Inflammatory macrophage treated with lipopolysaccharide for 1 hour (primary cell): ENCODE measurements at places on chromosomes 2 and 18.

DNA sequence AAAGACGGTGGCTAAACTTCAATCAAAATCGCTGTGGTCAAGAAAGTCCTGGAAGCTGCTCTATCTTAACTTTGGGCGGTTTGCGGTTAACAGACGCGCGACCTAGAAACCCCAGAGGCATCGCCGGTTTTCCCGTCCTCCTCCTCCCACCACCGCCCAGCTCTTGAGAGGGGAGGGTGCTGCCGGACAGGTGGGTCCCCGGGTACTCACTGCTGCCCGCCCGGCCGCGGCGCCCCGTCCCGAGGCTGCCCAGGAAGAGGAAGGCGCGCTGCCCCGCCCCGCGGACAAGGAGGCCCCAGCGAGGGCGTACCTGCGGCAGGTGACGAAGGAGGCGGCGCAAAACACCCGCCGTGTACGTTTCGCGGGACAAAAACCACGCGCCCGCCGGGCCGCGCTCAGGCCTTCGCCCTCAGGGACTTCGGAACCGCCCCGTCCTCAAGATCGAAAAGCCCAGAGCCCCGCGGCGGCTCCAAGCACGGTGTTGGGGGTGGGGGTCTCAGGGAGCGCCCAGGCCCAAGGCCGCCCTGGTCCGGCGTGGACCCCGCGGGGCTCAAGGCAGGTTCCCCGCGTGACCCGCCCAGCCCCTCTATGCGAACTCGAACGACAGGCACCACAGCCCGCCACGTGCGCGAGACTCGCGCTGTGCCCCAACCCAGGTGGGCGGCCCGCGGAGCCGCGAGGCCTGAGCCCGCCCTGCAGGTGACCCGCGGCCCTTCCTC is at the start of gene SH3YL1:
TSS of gene SH3YL1 (minus strand) at position 259 of the 719 bp plus-strand sequence. CDS start at position 211, 48 bp downstream.
- no peak for DNase-seq

DNA sequence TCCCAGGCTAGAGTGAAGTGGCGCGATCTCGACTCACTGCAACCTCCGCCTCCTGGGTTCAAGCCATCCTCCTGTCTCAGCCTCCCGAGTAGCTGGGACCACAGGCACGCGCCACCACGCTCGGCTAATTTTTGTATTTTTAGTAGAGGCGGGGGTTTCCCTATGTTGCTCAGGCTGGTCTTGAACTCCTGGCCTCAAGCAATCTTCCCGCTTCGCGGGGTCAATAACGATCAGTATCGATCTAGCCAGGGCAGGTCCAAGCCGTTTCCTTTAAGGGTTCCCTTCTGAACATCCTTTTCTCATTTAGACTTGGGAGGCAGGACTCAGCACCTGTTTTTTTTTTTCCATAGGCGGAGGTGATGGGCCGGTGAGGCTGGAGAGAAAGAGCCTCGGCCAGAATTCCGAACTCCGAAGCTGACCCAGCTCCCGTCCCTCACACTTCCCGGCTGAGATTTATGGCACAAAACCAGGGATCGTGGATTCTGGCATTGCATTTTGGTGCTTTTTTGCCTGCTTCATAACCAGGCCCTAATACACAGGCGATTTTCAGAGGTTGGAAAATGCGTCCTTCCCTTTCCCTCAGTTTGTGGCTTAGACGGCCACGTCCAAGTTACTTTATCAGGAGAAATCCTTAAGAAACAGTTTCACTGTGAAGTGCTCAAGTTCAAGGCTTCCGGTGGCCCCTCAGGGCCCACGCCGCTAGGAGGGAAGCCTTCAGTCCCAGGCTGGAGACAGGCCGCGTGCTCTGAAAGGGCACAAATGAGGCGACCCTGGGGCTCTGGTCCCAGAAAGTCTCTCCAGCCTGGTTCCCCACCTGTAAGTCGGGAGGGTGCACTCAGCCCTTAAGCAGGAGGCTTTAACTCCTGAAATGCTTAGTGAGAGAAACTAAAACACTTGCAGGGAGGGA is 998 bp upstream of the SLC66A3 start:
- no peak for DNase-seq

- DNase-seq: no peak
Observed at GRCh38 chr2:150449856-150450255, 37.6 kb downstream of the RND3 start.

DNA sequence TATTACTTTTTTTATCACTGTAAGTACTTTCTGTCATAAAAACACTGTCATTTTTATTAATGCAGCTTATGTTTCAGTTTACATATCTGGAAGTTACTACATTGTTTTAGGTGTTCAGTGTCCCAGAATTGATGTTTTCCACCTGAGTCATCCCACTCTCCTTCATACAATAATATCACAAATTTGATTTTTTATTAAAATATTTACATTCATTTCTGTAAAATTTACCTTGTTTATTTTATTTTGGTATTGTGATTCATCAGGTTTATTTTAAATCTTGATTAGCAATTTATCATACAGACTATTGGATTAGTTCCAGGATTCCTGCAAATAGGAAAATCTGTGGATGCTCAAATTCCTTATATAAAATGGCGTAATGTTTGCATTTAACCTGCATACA is 1662.9 kb downstream of the SUCLG1 start:
- DNase-seq: no peak

DNA sequence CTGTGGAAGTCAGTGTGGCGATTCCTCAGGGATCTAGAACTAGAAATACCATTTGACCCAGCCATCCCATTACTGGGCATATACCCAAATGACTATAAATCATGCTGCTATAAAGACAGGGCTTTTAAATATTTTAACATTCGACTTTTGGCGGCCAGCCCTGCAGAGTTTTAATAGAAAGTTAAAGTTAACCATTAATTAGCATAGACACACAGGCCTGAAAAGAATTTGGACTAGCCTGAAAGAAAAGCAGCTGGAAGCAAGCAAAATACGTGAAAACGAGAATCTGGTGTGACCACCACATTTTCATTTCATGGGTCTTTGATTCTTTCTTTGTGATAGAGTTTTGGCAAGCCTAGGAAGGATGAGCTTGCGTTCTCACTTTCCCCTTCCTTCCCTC is 184.0 kb downstream of the SCG2 start:
- DNase-seq: no peak

- DNase-seq: no peak
Observed at GRCh38 chr2:37588316-37588777, 83.1 kb downstream of the CDC42EP3 start.

DNA sequence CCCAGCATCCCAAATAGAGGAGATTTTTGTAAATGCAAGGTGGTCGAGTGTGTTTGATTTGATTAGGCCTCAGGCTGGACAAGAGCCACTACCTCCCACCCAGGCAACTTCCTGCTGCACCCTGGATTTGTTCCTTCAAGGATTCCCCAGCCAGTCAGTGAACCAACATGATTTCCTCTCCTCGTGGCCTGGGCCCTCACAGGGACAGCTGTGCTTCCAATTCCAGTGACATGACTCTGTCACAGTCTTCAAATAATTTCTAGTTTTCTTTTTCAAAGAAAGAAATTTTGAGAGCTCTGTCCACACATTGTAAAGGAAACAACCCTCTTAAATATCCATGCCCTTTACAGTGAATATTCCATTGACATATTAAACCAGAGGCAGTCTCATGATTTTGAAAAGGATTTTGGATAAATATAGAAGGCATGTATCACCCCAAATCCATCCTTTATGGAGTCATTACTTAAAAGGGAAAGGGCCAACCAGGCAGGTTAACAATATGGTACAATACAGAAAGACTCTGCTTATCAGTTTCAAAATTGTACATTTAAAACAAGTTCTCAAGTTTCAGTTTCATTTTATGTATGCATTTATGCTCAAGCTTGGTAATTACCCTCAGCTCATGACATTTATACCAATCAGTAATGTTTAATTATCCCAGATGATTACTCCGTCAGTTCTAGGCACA is 121.3 kb upstream of the FOSL2 start:
- no peak for DNase-seq

- DNase-seq: no peak
Observed at GRCh38 chr18:2914881-2915240, 68.1 kb downstream of the EMILIN2 start.

DNA sequence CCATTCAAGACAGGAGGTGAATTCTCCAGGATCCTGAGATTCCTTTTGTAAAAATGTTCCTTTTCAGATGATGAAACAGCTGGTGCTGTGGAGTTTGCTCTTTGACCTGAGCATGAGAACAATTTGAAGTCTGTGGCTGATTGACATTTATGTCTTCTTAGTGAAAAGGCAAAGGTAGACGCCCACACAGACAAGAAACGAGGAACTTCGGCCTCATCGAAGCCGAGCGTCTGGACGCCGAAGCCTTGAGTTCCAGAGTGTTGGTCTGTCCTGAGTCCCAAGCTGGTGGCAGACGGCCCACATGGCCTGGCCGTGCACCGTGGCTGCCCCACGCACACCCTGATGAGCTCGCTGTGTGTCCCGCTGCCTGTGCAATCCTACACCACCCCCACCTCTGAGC is 20.7 kb upstream of the SNTG2 start:
- no peak for DNase-seq

DNA sequence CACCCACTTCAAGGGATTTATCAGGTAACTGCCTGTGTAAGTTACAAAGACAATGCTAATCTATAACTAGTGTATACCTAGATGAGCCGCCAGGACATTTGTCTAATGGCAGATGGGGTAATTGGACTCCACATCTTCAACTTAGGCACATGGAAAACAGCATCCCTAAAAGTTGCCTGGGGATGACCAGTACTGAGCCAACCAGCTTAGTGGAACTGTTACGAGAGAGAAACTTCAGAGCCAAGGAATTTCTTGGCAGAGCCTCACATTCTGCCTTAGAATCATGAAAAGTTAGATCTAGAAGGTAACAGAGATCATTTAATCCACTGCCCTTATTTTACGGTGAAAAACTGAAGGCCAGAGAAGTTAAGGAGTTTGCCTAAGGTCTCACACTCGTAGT is 15.5 kb upstream of the CLASP1 start:
- no peak for DNase-seq

GRCh38 chr18:31659576-31660177 is 24.7 kb downstream of the B4GALT6 start:
- DNase-seq: peak; percentile 51
